CD4-positive, alpha-beta T cell treated with Interleukin-6 for 4 hours (primary cell): ENCODE measurements at places on chromosomes 13 and 19.
A peak's percentile ranks its signal among the peaks of the same experiment; 100 is the strongest.

DNA sequence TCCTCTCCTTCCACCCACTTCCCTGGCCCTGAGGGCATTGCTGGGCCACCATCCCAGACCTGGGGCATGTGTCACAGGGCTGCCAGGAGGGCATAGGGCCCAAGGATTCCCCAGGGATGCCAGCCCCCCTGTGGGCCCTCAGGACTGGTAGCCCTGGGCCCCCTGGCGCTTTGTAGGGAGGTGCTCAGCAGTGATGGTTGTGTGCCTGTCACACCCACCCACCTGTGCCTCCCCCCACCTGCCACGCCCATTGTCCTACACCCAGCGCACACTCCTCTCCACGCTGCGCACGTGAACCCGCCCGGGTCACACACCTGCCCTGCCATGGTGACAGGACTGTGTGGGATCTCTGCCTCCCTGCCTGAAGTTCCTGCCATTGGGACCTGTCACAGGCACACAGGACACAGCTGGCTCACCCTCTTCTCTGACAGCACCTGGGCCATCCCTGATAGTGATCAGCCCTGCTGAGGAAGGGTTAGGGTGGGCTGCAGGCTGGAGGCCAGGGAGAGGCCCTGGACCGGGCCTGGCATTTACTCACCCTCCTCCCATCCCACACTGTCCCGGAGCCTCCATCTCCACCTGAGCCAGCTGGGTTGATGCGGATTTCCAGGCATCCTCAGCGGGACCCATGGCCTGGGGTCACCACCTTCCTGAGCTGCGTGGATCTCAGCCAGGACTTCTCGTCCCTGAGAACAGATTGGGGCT, 23.9 kb downstream of the WTIP start:
- no peak for DNase-seq

GRCh38 chr19:45990113-45990728, 5.0 kb upstream of the CCDC61 start:
- DNase-seq = no peak

- no peak for DNase-seq
These were observed 521.8 kb downstream of the MYO16 start for GRCh38 chr13:109151255-109151654.

DNA sequence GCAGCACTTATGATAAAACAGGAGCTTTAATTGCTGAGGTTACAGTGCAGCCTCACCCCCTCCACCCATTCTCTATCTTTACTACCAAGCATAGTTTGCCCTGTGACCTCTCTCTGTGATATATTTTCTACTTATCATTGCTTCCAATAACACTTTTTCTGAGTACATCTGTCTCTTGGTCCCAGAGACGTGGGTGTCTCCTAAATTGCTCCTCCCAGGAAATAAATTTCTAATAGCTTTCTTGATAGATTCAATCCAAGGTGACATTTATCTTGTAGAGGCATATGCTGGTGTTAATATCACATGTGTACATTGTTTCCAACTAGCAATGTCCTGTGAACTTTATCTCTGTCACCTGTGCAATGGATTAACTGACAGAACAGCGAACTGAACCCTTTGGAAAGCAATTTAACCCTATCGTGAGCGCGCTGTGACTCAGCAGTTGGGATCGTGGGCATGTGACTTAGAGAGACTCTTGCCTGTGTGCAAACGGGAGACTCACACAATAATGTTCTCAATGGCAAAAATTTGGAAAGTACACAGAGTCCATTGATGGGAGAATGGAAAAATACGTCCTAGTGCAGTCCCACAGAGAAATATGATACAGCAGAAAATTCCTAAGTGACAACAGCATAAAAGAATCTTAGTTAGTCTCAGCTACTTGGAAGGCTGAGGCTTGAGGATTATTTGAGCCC, 7.0 kb upstream of the MAP2K2 start:
- no peak for DNase-seq

DNA sequence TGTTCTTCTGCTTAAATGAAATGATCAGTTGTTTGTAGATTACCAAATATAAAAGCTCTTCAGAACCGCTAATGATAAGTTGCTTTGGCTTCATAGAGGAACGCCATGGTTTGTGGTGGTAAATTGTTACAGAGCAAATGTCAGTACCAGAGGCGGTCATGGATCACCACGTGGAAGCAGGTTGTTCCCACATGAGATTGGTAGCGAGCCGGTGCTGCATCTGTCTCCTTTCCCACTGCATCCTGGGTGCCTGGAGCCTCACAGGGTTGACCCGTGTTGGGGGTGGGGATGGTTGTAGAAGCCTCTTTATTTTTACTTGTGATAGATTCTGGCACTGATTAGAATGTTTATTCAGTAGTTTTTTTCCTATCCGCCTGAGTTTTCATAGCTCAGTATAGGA, 14.7 kb downstream of the GARRE1 start:
- DNase-seq = no peak

- no peak for DNase-seq
These were observed 32.7 kb upstream of the MATK start for GRCh38 chr19:3818918-3819317.

DNA sequence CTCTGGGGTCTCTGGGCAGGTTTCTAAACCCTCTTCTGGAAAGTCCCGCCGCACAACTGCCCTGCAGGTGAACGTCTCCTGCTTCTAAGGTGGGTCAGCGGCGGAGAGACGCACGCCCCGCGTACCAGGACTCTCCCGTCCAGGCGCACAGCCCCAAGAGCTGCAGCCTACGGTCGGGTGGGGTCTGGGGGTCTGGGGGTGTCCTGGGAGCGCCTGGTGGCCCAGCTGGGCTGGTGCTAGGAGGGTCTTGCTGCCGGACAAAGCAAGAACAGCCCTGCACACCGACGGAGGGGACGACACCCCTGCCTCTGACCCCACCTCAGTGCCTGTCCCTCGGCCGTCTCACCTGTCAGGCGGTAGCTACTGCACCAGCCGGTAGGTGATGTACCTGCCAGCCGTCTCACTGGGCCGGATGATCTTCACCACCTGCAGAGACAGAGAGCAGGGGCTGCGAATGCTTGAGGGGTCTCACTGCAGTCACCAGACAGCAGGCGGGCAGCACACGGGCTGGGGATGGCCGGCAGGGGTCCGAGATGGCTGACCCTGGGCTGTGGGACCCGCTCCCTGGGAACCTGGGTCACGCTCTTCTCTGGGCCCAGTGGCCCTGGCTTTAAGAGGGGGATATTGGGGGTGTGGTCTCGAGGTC, 5.9 kb downstream of the POLR2E start:
- DNase-seq = peak; percentile 26

- no peak for DNase-seq
These were observed 48.4 kb downstream of the ATP8A2 start for GRCh38 chr13:25420161-25420560.

DNA sequence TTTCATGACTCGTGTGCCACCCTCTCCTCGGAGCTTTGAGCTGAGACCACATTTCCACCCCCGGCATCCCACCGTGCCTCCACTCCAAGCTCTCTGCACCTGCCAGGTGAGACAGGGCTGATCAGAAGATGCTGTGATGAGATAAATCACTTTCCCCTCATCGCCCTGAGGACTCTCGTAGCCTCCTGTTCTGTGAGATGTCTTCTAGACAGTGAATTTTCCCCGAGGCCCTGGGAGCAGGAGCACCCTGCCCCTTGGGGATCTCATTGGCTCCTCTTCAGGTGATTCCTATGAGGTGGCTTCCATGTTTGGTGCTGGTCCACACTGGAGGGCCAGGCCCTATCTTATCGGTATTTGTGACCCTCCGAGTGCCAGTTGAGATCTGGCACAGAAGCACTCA, 154.0 kb upstream of the TSHZ3 start:
- DNase-seq = no peak

- DNase-seq = no peak
These were observed 13.1 kb downstream of the DCAF15 start for GRCh38 chr19:13965377-13965896.

DNA sequence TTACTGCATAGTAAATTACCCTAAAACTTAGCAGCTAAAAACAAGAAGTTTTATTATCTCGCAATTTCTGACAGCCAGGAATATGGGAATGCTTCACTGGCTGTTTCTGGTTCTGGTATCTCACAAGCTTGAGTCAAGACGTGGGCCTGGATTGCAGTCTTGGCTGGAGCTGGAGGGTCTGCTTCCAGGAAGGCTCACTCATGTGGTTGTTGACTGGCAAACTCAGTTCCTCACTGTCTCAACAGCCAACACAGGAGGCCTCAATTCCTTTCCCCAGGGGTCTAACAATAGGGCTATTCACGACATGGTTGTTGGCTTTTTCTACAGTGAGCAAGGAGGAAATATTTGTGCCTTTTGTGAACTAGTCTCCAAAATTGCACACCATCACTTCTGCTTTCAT, 146.3 kb downstream of the GPC5 start:
- no peak for DNase-seq

GRCh38 chr13:28426381-28426780, 68.5 kb downstream of the FLT1 start:
- DNase-seq = no peak
